Hepatocyte (in vitro differentiated cells): ENCODE measurements at places on chromosomes 7 and 10.

DNA sequence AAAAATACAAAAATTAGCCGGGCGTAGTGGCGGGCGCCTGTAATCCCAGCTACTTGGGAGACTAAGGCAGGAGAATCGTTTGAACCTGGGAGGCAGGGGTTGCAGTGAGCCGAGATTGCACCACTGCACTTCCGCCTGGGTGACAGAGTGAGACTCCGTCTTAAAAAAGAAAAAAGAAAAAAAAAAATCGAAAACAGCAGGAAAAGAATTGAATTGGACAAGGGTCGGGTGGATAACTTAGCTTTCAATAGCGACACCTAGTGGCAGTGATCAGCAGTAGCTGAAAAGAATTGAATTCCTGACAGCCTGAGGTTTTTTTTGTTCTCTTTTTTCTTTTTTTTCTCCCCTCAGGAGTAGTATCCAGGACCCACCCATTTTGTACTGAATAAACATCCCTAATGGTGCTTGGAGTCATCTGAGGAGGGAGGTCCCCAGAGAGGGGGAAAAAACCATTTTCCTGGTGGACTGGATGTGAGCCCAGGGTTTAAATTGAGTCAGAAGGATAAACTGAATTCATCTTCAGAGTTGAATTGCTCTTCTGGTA, 55.1 kb downstream of the CYCS start:
- H3K4me1 ChIP-seq, result no peaks in the 10 kb centered on the region
- no peak overlapping the region for H3K4me3 ChIP-seq
- H3K36me3 ChIP-seq, result no peaks in the 10 kb centered on the region
- no peak overlapping the region for H3K27ac ChIP-seq
- DNase-seq, result peak; percentile 86

DNA sequence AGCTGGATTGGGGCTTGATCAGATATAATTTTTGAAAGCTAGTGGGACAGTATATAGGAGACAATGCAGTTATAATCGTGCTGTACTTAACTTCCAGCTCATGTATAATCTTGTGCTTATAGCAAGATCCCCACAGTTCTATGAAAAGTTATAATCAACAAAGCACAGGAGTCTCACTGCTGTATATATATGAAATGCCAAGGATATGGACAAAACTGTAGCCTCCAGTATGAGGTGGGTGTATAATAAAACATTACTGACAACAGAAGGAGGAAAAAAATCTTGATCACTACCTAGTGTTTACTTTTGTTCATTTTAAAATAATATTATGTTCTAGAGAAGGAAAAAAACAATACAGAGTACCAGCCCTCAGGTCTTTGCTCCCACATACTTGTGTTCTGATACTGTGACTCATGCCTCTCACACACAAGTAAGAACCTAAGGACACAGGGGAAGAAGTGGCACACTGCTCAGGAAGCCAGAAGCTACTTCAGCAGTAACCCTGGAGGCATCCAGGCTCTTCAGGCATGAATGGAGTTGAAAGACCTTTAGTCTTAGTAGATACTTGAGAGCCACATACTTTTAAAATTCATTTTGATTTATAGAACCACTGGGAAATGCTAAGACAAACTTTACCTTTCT, 265.7 kb upstream of the IMMP2L start:
- H3K4me1 ChIP-seq, result peaks cover 4% of the 10 kb centered on the region
- H3K36me3 ChIP-seq, result no peaks in the 10 kb centered on the region
- H3K4me3 ChIP-seq, result no peak overlapping the region

DNA sequence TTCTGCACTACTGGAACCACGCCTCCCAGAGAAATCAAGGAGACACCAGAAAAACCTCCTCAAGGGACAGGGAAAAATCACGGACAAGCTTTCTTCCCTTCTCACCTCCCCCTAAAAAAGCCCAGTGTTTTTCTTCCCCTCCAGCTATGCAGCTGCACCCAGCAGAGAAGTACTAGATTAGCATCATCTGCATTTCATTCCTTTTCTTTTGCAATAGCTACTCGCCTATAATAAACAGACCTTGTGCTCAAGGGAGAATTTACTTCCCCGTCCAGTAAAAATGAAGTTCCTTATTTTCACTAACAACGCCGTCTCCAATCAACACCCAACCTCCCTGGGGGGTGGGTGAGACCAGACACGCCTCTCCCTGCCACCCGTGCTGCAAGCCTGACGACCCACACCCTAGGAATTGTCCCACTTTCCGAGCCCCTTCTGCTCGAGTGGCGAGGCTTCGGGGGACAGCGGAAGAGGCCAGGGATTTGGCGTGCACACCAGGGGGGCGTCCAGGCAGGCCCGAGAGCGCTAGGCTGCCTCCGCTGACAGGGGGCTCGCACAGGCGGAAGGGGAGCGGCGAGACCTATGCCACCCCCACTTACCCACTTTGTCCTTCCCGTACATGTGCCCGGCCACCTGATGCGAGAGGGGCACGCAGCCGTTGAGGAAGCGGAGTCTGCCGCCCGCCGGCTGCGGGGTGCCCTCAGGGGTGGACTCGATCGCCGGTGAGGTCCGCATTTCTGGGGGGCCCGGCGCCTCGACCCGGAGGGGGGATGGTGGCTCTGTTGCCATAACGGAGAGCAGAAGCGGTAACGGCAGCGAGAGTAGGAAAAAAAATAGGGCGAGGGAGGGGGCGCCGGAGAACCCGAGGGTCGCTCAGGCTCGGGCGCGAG, 625 bp downstream of the IPMK start:
- H3K36me3 ChIP-seq, result no peaks in the 10 kb centered on the region
- peak overlapping the region; percentile 50 for H3K4me3 ChIP-seq
- peak overlapping the region; percentile 94 for H3K27ac ChIP-seq
- H3K4me1 ChIP-seq, result peaks cover 7% of the 10 kb centered on the region
- DNase-seq, result peak; percentile 53

DNA sequence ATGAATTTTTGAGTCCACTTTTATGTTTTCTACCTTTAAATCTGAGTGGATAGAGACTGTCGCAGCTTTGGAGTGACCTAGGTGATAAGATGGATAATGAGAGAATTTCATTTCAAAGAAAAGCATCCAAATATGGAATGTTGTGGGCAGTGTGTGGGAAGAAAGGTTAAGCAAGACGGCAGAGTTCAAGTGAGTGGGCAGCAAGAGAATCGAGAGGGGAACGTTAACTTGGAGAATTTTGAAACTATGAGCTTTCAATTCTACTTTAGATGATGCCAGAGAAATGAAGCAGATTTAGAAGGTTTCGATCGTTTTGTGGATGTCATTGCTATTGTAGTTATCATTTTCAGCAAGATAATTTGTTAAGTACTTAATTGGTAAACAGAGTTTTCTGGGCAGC, 73.0 kb downstream of the XRCC2 start:
- H3K27me3 ChIP-seq, result no peaks in the 10 kb centered on the region
- H3K27ac ChIP-seq, result no peak overlapping the region
- no peaks in the 10 kb centered on the region for H3K36me3 ChIP-seq
- H3K4me1 ChIP-seq, result no peaks in the 10 kb centered on the region
- H3K4me3 ChIP-seq, result no peak overlapping the region

GRCh38 chr10:132859084-132859855, 73.3 kb upstream of the NKX6-2 start:
- H3K4me3 ChIP-seq, result no peak overlapping the region
- H3K27ac ChIP-seq, result no peak overlapping the region
- DNase-seq, result no peak
- H3K27me3 ChIP-seq, result no peaks in the 10 kb centered on the region

GRCh38 chr10:80739328-80739727, 201.6 kb downstream of the SH2D4B start:
- no peaks in the 10 kb centered on the region for H3K27me3 ChIP-seq
- H3K4me3 ChIP-seq, result no peak overlapping the region
- no peak for DNase-seq
- no peaks in the 10 kb centered on the region for H3K36me3 ChIP-seq

DNA sequence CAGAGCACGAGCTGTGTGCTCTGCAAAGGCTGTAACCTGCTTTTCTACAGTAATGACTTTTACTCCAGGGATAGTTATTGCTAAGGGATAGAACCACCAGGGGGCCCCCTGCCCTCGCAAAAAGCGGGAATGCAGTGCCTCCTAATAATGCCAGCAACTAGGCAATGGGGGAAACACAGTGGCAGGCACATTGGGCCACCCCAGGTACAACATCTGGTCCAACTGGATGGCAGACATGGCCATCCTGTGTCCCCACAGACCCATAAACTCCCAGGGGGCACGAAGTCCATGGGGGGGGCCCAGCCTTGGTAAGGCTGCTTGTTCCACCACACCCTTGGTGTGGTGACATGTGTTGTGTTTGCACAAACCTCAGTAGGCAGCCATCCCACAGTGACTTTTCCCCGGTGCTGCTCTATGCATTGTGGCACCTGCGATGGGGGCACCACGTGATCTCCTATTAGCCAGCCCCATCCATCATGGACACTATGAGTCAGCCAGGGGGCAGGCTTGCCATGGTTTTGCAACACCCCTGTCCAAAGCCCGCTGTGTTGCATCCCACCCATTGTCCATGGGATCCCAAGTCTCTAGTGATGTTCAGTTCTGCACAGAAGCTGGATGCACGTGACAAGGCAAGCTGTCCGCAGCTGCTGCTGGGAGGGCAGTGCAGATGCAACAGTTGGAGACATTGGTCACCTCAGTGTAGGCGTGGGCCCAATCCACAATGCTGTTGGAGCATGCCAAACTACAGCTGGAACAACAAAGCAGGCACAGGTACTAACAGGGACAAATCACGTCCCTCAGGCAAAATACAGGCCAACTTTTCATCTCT, 84.0 kb downstream of the ANLN start:
- H3K27me3 ChIP-seq, result no peaks in the 10 kb centered on the region
- no peak overlapping the region for H3K27ac ChIP-seq
- peak; percentile 44 for DNase-seq
- H3K36me3 ChIP-seq, result no peaks in the 10 kb centered on the region

DNA sequence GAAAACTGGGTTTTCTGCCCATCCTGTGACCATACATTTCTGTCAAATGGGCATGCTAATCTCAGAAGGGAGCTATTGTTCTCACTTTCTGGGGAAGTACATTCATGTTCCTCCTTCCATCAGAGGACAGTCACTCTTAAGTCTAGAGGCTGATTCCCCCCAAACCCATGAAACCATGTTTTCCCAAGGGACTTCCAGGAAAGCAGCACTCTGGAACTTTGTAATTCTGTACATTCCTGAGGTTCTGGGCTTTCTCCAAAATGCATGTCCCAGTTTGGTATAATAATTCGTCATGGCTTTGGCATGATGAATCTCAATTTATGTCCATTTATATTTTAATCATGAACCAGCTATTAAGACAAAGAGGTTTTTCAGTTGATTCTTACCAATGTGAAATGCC, 688.1 kb downstream of the LRMDA start:
- no peaks in the 10 kb centered on the region for H3K27me3 ChIP-seq
- no peaks in the 10 kb centered on the region for H3K36me3 ChIP-seq
- no peak for DNase-seq
- H3K27ac ChIP-seq, result no peak overlapping the region
- H3K4me1 ChIP-seq, result peaks cover 14% of the 10 kb centered on the region

DNA sequence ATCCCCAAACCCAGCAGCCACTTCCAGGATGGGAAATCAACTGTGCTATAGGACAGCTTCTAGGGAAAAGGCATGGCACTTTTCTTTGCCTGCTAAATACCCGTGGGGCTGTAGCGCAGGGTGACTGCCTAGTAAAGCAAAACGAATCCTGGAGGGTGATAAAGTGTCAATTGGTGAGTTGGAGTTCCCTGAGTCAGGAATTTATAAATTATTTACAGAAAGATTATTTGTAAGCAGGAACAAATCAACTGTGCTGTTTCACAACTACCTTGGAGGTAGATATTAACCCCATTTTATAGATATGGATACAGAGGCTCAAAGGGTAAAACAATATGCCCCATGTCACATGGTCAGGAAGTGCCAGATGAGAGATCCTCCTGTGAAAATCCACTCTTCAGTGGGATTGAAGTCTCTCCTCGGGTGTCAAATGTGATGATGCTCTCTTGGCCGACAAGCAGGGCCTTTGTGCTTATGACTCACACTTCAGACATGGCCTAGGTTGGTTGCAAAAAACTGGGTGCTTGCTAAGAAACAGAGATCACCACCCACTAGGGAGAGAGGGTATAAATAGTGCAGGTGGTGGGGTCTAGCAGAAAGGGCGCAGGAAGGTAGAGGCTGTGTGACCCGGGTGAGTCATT, 383.2 kb upstream of the ZMIZ1 start:
- peaks cover 33% of the 10 kb centered on the region for H3K4me1 ChIP-seq
- no peak overlapping the region for H3K4me3 ChIP-seq
- DNase-seq, result no peak
- H3K36me3 ChIP-seq, result no peaks in the 10 kb centered on the region

DNA sequence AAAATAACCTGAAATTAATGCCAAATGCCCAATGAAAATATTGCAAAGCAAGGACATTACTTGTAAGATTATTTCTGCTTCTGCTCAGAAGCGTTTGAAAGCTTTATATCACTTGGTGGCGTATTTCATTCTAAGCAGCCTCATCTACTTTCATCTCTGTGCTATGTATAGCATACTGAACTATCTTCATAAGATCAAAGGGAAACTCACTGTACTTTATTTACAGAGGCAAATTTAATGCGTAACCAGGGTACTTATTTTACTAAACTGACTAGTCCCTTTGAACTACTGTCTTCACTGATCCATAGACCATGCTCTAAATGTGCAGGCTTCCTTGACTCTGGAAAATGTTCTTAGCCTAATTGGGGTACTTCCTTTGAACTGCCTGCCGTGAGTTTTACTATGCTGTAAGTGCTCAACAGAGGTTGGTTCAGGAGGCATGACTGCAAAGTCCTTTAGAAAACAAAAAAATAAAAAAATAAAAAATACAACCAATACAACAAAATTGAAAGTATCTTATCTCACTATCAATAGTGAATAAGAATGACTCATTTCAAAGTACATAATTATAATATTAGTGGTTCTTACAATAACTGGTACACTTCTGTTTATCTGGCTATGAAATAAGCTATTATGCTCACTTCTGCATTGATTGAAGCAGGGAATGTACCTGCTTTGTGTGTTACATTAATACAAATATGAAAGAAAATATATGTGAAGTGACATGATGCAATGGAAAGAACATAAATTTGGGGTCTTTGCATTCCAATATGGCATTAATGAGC, 41.0 kb upstream of the TSPAN12 start:
- no peak for DNase-seq
- H3K27me3 ChIP-seq, result no peaks in the 10 kb centered on the region
- no peak overlapping the region for H3K4me3 ChIP-seq
- no peak overlapping the region for H3K27ac ChIP-seq
- H3K36me3 ChIP-seq, result no peaks in the 10 kb centered on the region

DNA sequence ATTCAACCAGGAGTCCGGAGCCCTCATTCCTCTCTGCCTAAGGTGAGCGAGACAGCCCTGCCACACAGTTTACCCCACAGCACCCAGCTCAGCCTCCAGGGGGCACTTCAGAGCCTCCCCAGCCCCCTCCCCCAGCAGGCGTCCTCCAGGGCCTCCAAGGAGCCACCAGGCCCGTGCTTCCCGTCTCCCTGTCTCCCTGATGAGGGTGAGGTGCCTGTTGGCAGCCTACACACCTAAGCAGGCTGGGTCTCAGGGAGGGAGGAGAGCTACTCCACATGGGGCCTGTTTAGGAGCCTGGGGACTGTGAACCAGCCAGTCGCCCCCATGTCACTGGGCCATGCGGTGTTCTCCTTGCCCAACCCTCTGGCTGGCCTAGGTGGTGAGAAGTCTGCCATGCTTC, 28.9 kb upstream of the TRIM8 start:
- no peak overlapping the region for H3K27ac ChIP-seq
- H3K4me1 ChIP-seq, result peaks cover 25% of the 10 kb centered on the region
- no peak for DNase-seq
- H3K4me3 ChIP-seq, result no peak overlapping the region
